KBM-7 (cell line): ENCODE measurements at places on chromosomes 13 and 19.

GRCh38 chr19:6801485-6802086 is 29.1 kb downstream of the VAV1 start:
- DNase-seq = peak; percentile 97

GRCh38 chr19:4878491-4878968 is 11.1 kb upstream of the PLIN3 start:
- DNase-seq = peak; percentile 74

GRCh38 chr13:76868371-76868770 is 17.8 kb downstream of the KCTD12 start:
- DNase-seq = no peak

GRCh38 chr13:99991828-99992775 is 10.5 kb downstream of the ZIC2 start:
- DNase-seq = no peak

DNA sequence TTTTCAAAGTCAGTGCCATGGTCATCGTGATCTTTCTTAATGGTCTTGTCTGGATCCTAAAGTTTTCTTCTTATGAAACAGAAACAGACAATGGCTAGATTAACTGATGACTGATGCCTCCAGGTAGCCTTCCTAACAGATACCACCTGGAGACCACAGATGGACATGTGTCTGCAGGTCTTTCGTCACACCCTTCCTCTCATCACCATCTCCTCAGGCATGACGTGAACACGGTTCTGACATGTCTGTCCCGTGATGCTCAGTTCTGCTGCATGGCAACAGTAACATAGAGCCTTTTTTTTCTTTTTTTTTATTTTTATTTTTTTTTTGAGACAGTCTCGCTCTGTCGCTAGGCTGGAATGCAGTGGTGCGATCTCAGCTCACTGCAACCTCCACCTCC is 13.1 kb upstream of the LAMP1 start:
- no peak for DNase-seq

DNA sequence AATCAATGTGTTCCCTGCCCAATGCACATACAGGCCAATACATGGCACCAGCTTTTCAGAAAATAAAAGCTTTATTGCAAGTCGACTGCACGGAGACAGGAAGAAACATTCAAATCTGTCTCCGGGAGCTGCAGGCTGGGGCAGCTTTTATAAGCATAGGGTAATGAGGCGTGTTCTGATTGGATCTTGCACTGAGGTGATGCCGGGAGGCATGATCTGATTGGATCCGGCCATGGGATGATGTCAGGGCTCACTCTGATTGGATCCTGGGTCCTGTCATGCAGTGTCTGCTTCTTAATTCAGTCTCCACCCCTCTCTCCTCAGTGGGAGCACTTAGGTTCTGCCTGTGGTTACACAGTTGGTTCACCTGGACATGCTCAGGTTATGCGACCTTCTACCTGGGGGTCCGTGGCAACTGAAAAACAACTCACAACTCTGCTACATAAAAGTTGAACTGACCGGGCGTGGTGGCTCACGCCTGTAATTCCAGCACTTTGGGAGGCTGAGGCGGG is 11.8 kb upstream of the FBN3 start:
- peak; percentile 52 for DNase-seq

GRCh38 chr13:41059456-41060081 is 1.7 kb upstream of the WBP4 start:
- DNase-seq = no peak

DNA sequence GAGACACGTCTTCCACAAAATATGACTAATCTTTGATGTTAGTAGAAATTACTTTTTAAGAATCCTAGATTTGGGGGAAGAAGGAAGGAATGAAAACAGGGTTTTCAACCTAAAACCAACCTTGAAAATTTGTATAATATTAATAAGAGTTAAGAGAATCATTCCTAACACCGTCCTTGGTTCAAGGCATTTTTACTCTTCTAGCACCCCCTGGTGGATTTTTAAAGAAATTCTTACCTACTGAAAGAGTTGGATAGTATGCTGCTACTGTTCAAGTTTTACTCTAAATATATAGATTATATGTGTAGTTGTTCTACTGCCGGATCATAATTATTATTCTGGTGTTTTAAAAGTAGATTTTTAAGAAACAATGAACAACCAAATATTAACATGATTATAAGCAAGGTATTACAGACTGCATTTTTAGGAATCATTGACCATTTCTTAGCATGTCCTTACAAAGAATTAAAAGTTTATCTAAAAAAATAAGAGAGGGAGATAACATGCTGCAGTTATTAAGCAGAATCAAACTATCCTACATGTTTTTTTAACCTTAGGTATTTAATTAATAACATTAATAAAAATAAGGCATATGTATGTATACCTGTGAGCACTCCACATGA is 7.4 kb upstream of the SLITRK6 start:
- peak; percentile 39 for DNase-seq

DNA sequence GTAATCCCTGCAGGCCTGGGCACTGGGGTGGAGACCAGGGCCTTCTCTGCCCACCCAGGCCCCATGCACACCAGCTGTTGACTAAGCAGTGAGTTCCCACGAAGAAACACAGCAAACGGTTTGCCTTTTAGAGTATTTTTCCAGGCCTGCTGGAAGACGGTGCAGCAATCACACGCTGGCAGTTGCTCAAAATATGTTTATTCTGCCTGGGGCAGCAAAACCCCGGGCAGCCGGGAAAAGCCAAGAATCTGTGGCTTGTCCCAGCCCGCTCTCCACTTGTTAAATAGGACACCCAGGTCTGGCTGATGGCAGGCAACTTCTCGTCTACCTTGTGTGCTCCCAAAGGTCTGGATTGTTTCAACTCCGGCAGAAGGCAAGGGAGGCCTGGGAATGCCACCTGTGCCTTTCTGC is 40.8 kb downstream of the GGACT start:
- no peak for DNase-seq

- DNase-seq = peak; percentile 91
These were observed 2.5 kb downstream of the PRR36 start for GRCh38 chr19:7871437-7872305.

DNA sequence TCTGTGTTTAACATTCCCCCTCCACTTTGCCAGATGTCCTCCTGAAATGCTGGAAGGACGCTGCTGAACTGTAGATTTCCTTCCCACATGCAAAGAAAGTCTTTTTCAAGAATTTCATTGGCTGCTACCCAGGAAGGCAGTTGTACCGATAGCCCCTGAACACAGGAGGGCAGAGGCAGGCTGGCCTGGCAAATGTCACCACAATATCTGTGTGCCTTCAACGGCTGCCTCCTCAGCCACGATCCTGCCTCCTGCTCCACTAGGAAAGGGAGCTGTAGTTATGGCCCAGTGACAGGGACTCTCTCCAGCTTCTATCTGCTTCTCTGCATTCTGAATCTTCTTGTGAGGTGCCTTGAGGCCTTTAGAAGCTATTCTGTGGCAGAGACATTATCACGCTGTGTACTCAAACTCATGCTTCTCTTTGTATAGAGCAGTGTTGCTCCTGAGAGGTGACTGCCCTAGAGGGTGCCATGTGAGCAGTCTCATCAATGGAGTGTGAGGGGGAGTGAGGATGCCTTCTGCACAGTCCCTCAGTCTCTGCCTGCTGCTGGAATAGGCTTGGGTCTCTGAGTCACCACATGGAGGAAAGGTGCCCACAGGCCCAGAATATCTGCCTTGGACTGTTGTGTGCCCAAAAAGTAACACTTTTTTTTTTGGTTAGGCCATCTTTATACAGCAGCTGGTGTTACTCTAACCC is 279.8 kb downstream of the DNAJC15 start:
- peak; percentile 44 for DNase-seq

GRCh38 chr19:41799444-41800000 is 3.1 kb downstream of the CEACAM3 start:
- DNase-seq = no peak

DNA sequence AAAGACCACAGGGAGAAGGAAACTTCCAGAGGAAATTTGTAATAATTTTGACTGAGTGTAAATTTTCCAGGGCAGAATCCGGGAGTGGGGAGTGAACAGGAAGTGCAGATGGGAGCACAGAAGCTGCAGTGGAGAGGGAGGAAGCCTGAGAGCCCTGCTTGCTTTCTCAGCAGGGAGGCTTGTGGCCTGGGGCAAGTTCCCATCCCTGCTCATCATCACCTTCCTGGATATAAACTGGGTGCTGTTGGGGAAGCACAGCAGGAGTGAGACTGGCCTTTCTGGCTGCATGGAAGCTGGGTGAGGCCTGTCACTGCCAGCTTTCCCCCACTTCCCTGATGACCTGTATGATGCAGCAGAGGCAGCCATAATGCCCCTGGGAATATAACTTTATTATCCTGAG is 532.9 kb downstream of the SLITRK6 start:
- DNase-seq = no peak

- no peak for DNase-seq
These were observed 201.5 kb downstream of the TM9SF2 start for GRCh38 chr13:99702687-99703319.

DNA sequence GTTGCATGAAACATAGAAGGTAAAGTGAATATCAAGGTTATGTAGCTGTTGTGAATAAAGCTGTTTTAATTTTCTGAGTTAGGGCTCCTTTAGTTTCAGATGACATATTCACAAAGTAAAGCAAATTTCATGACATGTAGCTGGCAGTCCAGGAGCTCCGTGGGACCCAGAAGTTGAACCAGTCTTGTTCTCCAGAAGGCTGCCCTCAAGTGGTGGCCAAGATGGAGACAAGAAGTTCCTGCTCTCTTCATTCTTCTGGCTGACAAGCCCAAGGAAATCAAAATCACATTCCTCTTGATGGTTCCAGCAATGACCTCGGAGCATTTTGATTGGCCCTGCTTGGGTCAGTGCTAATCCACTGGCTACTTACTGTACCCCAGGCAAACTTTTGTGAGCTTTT is 128.7 kb downstream of the LIG4 start:
- peak; percentile 8 for DNase-seq
